ENCODE measurements at places on chromosomes 11 and 22. TPM values are rescaled to one million over a fixed set of nuclear protein-coding genes. Genes with fewer than 3 reads are reported as not detected.

DNA sequence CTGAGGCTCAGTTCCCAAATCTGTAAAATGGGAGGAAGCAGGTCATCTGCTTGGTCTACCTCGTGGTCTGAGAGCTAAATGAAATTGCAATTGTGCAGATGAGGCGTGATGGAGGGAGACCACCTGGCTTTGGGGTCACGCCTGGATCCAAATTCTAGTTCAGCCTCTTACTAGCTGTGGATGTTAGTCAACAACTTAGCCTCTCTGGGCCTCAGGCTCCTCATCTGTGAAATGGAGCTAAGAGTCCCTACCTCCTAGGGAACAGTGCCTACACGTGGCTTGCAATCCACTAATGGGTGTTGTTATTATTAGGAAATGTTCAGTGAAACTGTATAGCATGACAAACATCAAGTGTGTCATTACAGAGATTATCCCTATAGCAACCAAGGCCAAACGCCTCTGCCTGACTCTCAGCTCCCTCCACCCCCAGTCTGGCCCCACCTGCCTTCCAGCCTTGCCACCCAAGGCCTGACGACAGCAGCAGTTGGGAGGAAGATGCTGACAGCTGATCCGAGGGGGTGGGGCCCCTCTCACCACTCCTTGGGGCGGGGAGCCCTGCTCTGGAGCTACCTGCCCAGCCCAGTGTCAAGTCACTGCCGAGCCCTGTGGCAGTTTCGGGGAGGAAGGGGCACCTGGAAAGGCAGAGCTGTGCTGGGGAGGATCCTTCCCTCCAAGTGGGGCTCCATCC is 1.7 kb upstream of the RHOD start:
- no peak for DNase-seq

DNA sequence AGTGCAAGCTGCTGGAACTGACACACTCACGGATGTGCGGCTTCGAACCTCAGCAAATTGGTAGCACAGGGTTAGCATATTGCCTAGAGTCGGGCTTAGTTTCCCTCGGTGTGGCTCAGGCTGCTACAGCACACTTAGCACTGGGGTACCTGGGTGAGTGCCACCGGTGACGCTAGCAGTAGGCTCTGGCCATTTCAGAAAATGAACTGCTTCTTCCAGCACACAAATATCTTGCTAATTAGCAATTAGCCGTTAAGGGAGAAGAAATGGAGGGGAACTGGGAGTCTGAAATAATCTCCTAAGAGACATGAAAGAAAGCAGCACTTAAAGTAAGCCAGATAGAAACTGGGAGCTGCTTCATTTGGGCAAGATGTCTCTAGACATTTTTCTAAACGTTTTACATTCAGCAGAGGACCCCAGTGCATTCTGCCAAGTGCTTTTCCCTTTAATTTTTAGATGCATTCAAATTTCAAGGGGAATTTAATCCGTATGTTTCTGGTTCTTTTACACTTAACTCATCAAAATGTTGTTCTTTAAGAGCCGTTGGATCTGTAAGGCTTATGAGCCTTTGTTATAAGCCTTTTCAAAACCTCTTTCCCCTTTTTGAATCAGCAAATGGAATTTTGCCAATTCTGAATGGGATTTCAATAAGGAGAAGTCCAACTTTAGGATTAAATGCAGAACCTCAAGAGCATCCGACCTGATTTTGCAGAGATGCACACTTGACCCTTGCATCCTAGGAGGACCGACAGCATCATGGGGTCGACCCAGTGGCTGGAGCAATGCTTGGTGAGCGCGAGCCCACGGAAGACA is 708.1 kb downstream of the NTM start:
- no peak for DNase-seq

Gene OR10D3
- not detected for total RNA-seq

DNA sequence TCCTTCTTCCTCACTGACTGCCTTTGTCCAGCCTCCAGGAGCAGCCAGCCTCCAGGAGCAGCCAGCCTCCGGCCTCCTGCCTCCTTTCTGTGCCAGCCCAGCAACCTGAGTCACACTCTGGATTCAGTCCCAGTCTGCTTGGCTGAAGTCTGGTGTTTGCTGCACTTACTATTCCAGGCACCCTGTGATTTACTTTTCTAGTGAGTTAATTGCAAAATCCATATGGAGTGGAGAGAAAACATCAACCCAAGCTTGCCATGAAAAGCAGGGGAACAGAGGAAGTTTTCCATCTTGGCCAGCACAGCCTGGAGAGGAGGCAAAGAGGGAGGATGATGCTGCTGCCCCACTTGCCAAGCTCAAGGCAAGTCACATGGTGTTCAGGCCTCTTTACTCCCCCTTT is 400.5 kb downstream of the TENM4 start:
- no peak for DNase-seq

GRCh38 chr11:116513894-116514293 is 258.9 kb downstream of the BUD13 start:
- no peak for DNase-seq

GRCh38 chr11:12524865-12525264 is 147.5 kb downstream of the PARVA start:
- peak; percentile 71 for DNase-seq

DNA sequence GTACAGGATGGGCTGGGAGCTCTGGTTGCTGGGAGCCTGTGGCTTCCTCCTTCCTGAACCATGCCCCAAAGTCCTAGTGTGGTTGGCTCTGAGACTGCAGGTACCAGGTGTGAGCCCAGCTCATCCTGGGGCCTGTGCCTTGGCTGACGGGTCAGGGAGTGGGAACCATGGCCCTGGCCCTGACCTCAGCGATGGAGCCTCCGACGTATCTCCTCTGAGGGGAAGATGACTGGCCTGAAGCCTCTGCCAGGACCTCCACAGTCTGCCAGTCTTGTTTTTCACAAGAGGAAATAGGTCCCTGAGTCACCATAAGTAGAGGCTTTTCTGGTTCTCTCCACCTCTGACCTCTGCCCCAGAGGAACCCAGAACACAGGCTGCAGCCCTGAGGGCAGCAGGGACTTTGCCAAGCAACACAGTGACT is 3.4 kb downstream of the RCE1 start:
- no peak for DNase-seq

Gene SNX32
- 0.52 TPM for total RNA-seq

Gene TBX1
- 7.5 TPM for total RNA-seq

GRCh38 chr11:76598426-76598839 is 72.1 kb downstream of the LRRC32 start:
- no peak for DNase-seq

All from posterior vena cava (tissue), 2 donors.